Fibroblast of skin of scalp (primary cell): ENCODE measurements at places on chromosomes 3 and 15.

DNA sequence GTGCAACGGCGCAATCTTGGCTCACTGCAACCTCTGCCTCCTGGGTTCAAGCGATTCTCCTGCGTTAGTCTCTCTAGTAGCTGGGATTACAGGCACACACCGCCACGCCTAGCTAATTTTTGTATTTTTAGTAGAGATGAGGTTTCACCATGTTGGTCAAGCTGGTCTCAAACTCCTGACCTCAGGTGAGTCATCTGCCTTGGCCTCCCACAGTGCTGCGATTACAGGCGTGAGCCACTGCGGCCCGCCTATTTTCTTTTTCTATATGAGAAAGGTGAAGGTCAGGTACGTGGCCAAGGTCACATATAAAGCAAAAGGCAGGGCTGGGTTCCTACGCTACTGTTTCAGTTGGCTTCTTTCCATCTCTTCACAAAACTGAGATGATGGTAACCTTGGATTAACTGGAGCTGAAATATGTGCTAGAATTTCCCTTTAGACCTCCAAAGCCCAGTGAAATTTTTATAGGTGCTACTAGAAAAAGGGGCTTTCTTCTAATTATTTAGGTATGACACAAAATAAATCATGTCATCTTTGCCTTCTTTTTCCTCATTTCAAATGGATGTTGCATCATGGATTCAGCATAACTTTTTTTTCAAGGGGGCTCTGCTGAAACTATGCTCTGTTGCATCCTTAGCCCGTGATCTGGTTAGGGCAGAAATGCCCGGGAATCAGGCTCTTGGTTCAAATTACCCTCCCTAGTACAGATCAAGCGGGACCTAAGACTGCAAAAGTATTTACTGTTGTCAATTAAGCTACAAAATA lies 68.5 kb downstream of the MYO1E start:
- DNase-seq = no peak

DNA sequence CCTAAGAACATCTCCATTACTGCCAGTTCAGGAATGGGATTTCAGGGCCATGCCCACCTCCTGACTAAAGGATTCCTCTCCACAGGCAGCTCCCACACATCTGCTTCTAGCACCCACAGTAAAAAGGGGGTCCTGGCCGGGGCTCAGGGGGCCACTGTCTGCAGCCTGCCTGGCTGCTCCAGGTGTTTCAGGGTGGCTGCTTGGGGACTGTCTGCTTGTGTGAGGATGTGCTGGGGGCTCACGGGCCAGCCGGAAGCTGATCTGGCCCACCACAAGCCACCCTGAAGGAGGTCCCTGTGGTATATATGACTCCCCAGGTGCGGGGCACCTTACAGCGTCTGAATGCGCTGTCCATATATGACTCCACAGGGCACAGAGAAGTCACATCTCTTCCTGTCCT lies 135.4 kb downstream of the NSMCE3 start:
- no peak for DNase-seq

- DNase-seq = no peak
Observed at GRCh38 chr15:99102332-99103235, 2.3 kb upstream of the SYNM start.

DNA sequence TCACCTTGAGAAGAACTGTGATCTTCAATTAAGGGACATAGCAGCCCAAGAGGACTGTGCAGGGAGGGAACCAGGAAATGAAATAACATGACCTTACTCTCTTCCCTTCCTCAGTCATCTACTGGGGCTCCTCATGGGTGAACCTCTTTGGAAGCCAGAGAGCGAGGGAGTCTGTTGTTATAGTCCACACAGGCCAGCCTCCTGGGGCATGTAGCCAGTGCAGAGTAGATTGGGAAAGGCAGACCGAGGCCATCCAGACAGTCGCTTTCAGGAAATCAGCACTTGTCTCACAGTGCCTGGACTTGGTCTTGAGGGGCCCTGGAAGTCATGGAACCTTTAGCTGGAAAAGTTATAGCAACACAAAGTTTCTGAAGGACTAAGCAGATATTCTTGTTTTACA lies 6.1 kb downstream of the CRTAP start:
- DNase-seq = no peak

- DNase-seq = peak; percentile 79
Observed at GRCh38 chr15:40274350-40275274, 8.3 kb downstream of the ANKRD63 start.

DNA sequence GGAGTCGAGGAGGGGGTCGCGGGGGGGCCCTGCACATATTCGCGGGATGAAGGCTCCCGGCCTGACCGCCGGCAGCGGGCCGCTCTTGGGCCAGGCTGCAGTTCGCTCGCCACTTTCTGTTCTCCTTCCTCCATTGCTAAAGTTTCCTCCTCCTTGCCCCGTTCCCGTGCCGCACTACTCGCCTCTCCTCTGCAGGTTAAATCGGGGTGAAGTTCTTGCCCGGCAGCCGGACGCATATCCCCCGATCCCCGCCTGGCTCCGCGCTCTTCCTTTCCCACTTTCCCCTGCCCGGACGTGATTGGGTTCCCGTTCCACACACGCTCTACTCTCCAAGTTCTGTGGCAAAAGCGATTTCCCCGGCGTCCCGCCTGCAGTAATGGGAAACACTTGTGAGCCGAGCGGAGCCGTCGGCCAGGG lies 556 bp downstream of the CRYBG3 start:
- DNase-seq = peak; percentile 66

GRCh38 chr3:189573004-189573403 lies 58.2 kb upstream of the TP63 start:
- DNase-seq = peak; percentile 31

DNA sequence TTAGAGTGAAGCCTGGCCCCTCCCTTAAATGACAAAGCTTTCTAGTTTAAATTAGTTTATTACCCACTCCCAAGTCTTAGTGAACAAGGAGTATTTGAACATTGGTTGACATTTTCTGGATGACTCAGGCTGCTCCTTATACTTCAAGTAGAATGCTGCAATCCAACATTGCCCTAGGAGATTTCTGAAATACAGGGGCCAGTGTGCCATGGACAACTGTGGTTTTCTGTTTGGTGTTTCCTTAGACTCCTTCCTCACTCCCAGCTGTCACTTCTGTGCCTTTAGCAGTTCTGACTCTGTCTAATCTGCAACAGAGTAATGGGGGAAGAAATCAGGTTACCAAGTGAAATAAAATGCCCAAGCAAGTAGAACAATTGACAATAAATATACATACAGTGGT lies 116.1 kb upstream of the P2RY1 start:
- no peak for DNase-seq

DNA sequence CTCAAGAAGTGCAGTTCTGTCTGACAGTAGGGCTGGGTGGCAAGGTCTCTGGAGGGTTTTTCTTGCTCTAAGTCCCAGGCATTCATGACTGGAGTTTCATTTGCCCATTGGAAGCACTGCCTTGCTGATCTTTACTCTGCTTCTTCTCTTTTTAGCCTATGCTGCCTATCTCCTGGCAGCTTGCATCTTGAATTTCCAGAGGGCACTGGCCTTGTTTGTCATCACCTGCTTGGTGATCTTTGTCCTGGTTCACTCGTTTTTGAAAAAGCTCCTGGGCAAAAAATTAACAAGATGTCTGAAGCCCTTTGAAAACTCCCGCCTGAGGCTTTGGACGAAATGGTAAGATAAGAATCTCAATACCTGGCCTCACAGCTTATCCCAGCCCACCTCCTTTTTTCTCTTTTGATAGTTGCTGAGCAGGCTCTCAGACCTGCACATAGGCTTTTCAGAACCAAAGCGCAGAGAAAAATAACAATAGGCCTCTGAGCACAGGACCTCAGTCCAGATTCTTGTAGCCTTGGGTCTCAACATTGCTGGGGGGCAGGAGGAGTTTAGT lies 10.9 kb downstream of the SLC28A2 start:
- DNase-seq = no peak

- no peak for DNase-seq
Observed at GRCh38 chr3:126459111-126459762, 16.5 kb downstream of the ZXDC start.

GRCh38 chr3:172066880-172067796 lies 27.8 kb downstream of the FNDC3B start:
- no peak for DNase-seq

GRCh38 chr15:25250906-25251622 lies 187.8 kb downstream of the UBE3A start:
- DNase-seq = no peak

GRCh38 chr3:49903451-49904424 lies at the start of gene MST1R:
Gene MST1R, minus strand, starts transcription at chr3:49903873. Its CDS starts 264 bp downstream, at chr3:49903609.
- DNase-seq = peak; percentile 7

GRCh38 chr3:97197830-97198229 lies 383.4 kb downstream of the EPHA6 start:
- no peak for DNase-seq

- DNase-seq = peak; percentile 33
Observed at GRCh38 chr3:49668414-49668797, 5.7 kb upstream of the APEH start.

DNA sequence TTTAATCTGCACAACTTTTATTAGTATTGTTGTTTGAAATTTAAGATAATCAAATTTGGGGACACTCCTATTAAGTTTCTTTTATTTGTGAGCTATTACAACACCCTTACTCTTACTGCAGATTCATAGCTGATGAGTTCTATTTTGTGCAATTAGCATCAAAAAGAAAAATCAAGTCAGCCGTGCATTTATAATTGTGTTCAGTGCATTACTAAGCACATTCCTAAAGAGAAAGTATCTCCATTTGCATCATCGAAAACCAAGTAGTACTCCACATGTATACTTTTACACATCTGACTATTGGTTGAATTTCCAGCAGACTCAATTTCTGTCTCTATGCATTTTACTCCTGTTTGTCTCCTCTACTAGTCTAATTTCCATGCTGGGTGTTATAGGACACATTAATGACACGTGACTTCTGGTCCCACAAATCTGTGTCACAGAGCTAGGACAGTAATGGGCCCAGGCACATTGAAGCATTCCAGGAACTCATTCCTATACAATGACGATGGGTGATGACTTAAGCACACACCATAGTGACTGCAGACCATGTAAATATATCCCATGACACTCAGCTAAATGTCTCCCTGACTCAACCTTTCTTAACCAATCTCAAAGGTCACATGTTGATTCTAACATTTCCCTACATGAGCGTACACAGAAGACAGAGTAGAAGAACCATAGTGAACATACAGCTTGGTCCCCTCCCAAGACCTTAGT lies 477.5 kb downstream of the LPP start:
- peak; percentile 81 for DNase-seq

DNA sequence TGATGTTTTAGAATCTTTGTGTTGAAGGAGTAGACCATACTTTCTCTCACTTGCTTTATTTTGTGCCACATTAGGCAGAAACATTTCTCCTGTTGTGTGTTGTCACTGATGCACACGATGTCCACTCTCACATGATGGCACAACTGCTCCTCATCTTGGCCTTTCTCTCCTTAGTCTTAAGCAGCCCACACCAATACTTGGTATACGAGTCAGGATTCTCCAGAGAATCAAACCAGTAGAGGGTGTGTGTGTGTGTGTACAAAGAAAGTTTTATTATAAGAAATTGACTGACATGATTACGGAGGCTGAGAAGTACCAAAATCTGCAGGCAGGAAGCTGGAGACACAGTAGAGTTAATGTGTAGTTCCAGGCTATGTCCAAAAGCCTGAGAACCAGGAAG lies 187.1 kb downstream of the ALCAM start:
- DNase-seq = peak; percentile 54

DNA sequence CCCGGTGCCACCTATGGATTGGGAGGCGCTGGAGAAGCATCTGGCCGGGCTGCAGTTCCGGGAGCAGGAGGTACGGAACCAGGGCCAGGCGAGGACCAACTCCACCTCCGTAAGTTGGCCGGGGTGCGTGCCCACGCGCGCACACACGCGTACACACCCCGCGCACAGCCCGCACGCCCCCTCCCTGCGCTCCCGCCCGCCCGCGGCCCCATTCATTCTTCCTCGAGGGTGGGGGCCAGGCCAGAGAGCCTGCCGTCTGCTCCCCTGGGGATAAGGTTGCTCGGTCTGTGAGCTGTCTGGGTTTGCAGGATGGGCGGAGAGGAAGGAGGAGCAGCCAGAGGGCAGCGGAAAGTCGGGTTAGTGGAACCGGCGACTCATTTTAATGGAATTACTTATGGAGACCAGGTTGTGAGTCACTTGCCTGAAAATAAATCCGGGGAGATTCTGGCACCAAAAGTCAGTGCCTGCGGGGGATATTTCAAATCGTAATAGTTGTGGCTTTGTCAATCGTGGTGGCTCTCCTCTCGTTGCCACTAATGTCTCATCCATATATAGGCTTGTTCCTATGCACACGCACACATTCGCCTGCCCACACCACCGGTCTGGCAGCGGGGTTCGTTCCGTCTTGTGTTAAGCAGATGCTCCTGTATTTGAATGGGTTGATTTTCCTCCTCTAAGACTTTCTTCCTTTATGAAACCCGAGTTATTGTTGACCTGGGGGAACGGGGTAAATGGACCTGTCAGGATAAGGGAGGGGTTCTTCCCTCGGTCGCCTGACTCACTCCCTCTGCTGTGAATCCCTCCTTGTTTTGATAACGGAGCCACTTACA lies 223.4 kb upstream of the IL12A start:
- DNase-seq = peak; percentile 100

- no peak for DNase-seq
Observed at GRCh38 chr3:51398595-51399310, 7.7 kb downstream of the RBM15B start.

- DNase-seq = peak; percentile 53
Observed at GRCh38 chr3:170418422-170419398, at the start of gene CLDN11. Gene CLDN11, plus strand, starts transcription at chr3:170418868. Its CDS starts 199 bp downstream, at chr3:170419067.

- DNase-seq = peak; percentile 47
Observed at GRCh38 chr3:123071146-123071545, 4.3 kb downstream of the PDIA5 start.

GRCh38 chr3:49659756-49660155 lies 14.4 kb upstream of the APEH start:
- no peak for DNase-seq

DNA sequence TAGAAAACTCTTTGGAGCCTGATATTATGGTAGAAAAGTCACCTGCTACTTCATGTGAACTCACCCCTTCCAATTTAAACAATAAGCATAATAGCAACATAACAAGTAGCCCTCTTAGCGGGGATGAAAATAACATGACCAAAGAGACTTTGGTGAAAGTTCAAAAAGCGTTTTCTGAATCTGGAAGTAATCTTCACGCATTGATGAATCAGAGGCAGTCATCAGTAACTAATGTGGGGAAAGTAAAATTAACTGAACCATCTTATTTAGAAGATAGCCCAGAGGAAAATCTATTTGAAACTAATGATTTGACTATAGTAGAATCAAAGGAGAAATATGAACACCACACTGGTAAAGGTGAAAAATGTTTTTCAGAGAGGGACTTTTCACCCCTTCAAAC lies 5.1 kb upstream of the SCG5 start:
- DNase-seq = no peak

- no peak for DNase-seq
Observed at GRCh38 chr3:139457066-139457465, 19.2 kb downstream of the RBP2 start.

DNA sequence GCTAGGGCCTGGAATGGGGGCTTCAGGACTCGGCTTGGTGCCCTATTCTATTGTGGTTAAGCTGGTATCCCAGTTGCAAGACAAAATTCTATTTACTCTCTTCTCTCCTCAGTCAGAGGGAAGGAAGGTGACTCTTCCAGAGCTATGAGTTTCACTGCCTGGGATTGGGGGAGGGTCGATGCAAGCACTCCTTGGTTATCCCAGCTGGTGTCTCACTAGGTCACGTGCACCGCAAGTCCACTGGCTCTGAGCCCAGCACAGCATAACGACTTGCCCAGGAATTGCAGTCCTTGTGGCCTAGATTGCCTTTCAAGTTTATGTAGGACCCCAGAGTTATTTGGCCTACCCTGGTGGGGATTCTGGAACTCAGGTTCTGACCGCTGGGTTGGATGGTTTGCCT lies 958.8 kb downstream of the IGSF11 start:
- no peak for DNase-seq
